ENCODE measurements at places on chromosomes 1 and 21.

DNA sequence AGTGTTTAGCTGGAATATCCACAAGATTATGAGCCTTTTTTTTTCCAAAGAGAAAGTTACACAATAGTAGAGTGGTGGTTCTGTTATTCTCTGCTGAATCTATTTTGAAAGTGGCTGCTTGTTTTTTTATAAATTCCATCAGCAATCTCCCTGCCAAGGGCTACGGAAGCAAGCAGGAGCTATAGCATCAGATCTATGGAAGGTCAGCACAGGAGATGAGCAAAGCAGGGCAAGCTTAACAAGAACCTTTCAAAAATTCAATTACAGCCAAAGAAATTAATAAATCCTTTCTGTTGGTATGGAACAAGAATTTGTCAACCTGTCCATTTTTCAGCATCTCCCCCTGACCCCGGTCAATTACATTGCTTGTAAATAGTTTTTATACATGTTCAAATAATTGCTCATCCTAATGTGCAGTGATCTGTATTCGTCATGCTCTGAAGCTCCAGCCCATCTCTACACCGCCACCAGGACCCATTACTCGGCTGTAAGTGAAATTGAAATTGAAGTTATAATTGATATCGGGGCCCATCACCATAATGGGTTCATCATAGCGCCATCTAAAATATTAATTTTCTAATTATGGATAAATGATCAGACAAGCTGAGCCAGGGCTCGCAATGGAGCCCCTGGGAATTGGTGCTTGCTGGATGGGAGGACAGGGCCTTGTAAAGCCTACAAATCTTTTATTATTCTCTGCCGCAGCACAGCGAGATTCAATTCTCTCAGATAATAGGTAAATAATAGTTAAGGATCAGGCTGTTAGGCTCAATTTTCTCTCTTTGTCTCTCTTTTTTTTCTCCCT lies 215.1 kb downstream of the ATG4C start:
- no peak for DNase-seq

GRCh38 chr1:29120947-29121485 lies 2.7 kb downstream of the TMEM200B start:
- peak; percentile 73 for DNase-seq

GRCh38 chr21:39863111-39863510 lies 4.1 kb upstream of the PCP4 start:
- DNase-seq: no peak

GRCh38 chr1:64135462-64136223 lies 67.8 kb upstream of the UBE2U start:
- peak; percentile 79 for DNase-seq

DNA sequence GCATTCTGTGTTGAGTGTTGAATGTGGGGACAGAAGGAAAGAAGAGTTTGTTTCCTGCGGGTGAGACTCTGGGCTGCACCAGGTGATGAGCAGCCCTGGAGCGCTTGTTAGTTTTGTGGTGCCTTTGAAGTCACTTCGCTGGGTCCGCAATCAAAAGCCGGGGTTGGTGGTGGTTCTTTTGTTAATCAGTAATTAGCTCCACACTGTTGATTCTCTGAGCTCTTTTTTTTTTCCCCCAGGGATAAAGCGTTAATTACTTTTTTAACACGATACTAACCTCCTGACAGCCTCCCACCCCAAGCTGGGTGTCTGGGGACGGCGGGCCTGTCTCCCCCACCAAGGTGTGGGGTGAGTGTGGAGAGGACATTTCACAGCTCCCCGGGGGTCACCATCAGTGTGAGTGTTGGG lies 56.6 kb downstream of the AGPAT3 start:
- peak; percentile 67 for DNase-seq

DNA sequence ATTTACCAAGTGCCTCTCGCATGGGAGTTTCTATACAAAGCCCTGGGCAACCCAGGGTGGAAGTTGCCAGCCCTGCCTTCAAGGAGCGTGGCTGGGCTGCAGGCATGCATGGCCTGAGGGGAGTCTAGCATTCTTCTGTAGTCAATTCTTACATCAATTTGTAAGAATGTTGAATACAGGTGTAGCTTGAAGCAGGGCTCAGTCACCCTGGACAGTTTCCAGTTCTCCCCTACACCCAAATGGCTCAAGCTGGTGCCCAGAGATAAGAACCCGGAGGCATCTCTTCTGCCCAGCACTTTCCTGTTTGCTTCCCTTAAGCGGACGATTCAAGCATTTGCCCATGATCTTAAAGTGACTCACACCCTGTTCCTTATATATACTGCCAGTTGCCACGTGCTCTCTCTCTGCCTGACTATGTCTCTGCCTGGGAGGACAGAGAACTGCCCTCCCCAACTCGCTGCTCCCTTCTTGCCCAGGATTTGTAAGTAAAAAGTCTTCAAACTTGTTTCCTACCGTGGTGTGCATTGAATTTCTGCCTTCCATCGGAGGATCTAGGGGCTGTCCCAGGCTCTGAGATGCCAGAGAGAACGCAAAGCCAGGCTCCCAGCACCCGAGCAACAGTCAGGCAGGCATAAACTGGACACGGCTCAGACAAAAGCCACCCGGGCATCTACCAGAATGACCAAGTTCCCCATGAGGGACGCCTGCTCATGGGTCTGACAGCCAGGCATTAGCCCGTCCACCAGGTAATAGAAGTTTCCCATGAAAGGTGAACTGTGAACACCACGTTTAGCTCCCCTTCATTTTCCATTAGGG lies 50.9 kb upstream of the AJAP1 start:
- DNase-seq: no peak

DNA sequence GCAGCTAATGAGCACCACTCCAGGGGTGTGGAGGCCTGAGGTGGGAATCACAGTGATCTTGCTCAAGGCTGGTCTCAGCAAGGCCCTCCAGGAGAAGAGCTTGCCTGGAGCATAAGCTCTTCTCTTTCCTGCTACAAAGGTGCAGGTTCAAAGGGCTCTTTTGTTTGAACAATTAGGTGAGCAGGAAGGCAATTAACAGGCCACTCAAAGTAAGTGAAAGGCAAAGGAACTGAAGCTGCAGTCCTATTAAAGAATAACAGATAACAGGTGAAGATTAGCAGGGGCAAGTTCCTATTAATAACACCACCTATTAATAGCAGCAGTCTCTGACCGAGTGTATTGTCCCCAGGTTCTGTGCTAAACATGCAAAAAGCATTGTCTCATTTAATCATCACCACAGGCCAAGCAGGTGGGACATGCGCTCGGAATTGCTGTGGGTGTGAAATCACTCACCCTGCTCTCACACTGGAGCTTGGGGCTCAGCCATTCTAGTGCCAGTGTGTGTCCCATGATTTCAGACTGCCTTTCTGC lies 113.8 kb downstream of the RHOU start:
- peak; percentile 4 for DNase-seq

DNA sequence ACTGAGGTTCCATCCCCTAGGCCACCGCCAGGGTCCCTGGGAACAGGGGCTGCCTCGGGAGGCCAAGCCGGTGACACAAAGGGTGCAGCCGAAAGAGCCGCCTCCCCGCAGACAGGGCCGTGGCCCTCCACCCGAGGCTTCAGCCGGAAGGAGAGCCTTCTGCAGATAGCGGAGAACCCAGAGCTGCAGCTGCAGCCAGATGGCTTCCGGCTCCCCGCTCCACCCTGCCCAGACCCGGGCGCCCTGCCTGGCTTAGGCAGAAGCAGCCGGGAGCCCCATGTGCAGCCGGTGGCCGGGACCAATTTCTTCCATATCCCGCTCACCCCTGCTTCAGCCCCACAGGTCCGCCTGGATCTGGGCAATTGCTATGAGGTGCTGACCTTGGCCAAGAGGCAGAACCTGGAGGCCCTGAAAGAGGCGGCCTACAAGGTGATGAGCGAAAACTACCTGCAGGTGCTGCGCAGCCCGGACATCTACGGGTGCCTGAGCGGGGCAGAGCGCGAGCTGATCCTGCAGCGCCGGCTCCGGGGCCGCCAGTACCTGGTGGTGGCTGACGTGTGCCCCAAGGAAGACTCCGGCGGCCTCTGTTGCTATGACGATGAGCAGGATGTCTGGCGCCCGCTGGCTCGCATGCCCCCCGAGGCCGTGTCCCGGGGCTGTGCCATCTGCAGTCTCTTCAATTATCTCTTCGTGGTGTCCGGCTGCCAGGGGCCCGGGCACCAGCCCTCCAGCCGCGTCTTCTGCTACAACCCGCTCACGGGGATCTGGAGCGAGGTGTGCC lies 1.4 kb downstream of the KLHDC7A start:
- no peak for DNase-seq

DNA sequence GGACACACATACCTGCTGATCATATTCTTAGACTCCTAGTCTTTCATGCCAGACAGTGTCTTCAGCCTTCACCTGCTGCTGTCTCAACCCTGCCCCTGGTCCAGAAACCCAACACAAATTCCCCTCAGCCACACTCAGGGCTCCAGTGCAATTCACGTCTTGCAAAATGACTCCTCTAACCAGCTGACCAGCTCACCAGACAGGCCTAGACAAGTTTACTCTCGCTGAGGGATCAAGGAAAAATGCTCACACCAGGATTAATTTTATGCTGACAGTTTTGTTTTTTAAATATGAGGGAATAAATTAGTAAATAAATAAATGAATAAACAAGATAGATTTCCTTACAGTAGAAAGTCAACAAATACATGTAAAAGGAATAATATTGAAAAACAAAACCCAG lies 28.5 kb downstream of the CCDC185 start:
- no peak for DNase-seq

- DNase-seq: peak; percentile 80
These were observed 2.1 kb downstream of the SAMD11 start for GRCh38 chr1:925561-926421.

- no peak for DNase-seq
These were observed 81.1 kb downstream of the RRAGC start for GRCh38 chr1:38778521-38778920.

DNA sequence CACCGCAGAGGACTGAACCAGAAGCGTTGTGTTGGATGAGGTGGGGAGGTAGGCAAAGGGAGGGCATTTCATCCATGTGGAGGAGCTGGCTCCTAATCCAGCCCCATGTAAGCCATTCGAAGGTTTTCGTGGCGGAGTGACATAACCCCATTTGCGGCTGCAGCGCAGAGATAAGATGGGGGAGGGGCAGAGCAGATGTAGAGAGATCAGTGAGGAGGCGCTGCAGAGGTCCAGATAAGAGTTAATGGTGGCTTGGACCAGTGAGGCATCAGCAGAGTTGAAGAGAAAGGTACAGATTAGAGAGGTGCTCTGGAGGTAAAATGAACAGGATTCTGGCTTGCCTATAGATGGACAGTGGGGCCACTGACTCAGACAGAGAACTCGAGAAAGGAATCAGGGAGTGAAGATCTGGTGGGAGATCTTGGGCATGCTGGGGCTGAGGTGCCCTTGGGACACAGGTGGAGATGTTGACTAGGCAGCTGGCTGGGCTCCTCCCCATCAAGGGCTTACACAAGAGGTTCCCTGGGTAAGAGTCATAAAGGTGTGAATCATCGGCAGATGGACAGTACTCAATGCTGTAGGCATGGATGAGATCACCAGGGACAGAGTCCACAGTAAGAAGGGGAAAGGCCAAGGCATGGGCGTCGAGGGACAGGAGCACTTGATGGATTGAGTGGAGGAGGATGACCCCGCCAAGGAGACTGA lies 7.8 kb upstream of the PTPRF start:
- DNase-seq: no peak

GRCh38 chr1:156308078-156308477 lies 9.0 kb upstream of the VHLL start:
- DNase-seq: no peak

DNA sequence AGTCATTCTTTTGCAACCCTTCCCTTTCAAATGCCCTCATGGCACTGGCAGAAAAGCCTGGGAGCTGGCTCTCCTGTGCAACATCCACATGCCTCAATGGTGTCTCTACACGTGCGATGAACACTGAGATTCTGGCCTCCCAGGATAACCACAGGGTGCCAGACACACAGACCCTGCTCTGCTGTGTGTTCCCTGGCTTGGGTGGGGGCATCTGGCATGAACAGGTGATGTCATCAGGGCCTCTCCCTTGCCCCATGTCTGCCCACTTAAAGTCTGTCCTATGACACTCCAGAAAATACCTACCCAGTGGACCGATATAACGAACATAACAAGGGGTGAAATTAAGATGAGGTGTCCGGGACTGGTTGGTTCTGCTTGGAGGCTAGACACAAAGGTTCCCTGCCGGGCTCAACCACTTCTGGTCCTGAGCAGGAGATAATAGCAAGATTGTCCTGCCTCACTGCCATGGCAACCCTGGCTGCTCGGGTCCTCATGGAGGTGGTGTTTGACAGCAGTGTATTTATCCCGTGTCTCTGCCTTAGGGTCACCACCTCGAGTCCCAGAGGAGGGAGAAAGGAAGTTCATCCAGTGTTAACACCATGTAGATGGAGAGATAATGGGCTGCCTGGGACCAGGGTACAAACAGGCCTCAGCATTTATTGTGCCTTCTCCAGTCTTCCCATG lies 19.3 kb downstream of the INSRR start:
- DNase-seq: peak; percentile 27

GRCh38 chr1:193516755-193517388 lies 330.5 kb upstream of the B3GALT2 start:
- no peak for DNase-seq

DNA sequence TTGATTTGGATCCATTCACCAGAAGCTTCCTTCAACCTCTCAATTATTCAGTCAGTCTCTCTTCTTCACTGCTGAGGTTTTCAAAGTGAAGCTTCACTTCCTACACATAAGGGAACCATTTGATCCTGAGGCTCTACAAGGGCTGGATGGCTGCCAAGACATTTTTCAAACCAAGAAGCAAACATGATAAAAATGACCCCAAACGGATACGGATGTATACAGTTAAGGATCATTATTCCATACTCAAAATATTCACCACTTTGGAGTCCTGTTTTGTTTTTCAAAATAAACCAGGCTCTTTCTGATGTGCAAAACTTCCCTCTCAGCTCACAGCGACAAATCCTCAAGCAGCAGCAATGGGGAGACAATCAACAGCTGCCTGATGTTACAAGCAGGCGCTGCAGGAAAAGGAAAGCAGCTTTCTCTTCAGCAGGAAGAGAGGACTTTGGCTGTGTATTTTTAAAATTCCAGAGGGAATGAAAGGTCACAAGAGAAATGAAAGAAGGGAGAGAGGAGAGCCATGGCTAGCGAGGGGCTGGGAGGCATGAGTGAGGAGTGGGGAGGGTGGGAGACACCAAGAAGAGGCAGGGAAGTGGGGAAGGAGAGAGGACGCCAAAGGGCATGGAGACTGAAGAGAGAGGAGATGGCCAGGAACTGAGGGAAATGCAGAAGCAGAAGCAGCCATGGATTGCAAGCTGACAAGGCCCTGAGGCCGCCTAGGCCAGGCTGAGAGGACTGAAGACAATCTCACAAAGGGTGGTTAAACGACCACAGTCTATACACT lies 145.4 kb downstream of the SLC45A1 start:
- DNase-seq: no peak

All from kidney (tissue), 22 donors.